NT2/D1 (cell line): ENCODE measurements at places on chromosomes 12 and 14.
A peak's percentile ranks its signal among the peaks of the same experiment; 100 is the strongest.

GRCh38 chr12:6827982-6828780 is at the start of gene P3H3:
P3H3 (plus strand) TSS chr12:6828407; CDS start chr12:6828441, 34 bp downstream.
- peak; percentile 89 for DNase-seq

GRCh38 chr14:71734885-71735284 is 197.3 kb upstream of the RGS6 start:
- no peak for DNase-seq

GRCh38 chr14:106436310-106436905 is 910.0 kb downstream of the TMEM121 start:
- DNase-seq: no peak

GRCh38 chr12:44003721-44004120 is 167.8 kb downstream of the TMEM117 start:
- no peak for DNase-seq

- no peak for DNase-seq
Measured at GRCh38 chr12:116698116-116698515, 39.8 kb downstream of the SPRING1 start.

GRCh38 chr14:95515596-95516552 is 576 bp downstream of the SYNE3 start:
- no peak for DNase-seq

DNA sequence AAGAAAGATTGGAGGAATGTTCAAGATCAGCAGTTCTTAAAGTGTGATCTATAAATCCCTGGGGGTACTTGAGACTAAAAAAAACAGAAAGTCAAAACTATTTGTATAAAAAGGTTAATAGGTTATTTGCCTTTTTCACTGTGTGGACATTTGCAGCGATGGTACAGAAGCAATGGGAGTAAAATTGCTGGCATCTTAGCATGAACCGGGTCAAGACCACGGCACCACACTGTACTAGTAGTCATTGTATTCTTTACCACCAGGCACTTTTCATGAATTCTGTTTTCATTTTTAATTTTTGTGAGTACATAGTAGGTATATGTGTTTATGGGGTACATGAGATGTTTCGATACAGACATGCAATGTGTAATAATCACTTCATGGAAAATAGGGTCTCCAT is 126.2 kb downstream of the IPO8 start:
- no peak for DNase-seq
